ENCODE measurements at places on chromosomes 2 and 18.
A peak's percentile ranks its signal among the peaks of the same experiment; 100 is the strongest.

DNA sequence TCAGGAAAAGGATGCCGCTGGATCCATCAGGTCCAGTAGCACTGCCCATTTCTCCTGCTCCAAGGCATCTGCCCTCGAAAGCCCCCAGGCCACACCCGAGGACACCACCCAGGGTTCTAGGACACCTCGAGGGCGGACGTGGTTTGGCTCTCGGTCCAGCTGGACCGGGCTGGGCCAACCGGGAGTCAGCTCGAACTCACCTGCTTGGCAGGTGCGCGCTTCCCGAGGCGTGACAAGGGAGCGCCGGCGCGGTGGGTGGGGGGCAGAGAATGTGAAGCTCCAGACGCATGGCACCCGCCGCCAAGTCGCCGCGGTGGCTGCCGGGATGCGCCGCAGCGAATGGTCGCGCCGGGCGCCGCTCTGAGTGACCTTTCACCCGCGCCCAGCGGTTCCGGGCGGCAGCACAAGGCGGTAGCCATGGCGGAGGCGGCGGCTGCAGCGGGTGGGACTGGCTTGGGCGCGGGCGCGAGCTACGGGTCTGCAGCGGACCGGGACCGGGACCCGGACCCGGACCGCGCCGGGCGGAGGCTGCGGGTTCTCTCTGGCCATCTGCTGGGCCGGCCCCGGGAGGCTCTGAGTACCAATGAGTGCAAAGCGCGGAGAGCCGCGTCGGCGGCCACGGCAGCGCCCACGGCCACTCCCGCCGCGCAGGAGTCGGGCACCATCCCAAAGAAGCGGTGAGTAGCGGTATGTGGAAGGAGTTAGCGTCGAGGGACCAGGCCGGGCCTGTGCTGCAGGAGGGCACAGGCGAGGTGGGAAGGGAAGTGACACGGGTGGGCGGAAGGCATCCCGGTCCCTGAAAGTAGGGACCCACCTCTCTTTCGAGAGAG is at the start of gene AGPS:
Gene AGPS, plus strand, starts transcription at position 401 of the 830 bp plus-strand sequence. Its CDS starts 17 bp downstream, at position 418.
- peak; percentile 84 for DNase-seq

- DNase-seq: no peak
Observed at GRCh38 chr2:31324016-31324633, 90.2 kb downstream of the EHD3 start.

DNA sequence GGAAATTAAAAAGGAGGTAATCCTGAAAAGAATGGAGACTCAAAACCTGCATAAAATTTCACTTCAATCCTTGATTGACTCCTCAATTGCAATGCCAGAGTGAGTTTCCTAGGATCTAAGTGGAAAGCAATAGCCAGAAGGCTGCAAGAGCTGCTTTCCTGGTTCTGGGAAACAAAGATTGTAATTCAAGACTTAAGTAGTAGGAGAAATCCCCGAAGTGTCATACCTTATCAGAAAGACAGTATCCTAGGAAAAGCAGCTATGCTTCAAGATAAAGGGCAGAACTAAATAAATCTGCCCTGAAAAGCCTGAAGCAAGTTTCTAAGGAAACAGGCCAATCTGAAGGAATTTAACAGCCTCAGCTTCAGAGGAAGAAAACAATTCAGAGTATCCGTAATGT is 390.2 kb downstream of the DSC3 start:
- no peak for DNase-seq

GRCh38 chr2:1727101-1727771 is 17.1 kb downstream of the PXDN start:
- DNase-seq: peak; percentile 75

- no peak for DNase-seq
Observed at GRCh38 chr18:24080861-24081260, 58.0 kb upstream of the CABYR start.

DNA sequence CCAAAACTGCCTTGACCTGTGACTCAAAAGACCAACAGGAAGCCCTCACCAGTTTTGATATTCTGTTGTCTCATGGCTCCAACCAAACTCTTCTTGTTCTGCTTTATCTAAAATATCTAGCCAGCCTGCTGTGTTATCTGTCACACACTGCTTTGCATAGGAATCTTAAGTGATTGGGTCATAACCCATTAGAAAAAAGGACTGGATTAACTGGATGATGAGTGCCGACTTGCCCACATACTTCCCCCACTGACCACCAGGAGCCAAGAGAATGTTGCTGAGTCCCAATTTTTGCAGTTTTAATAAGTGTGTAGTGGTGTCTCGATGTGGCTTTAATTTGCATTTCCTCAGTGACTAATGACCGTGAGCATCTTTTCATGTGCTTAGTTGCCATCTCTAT is 6.5 kb downstream of the MOGAT1 start:
- DNase-seq: no peak

Data from lung (tissue), 17 donors.